Umbilical cord (tissue), 2 donors: ENCODE measurements at places on chromosomes 1 and 21. TPM values are rescaled to one million over a fixed set of nuclear protein-coding genes. Genes with fewer than 3 reads are reported as not detected.
A peak's percentile ranks its signal among the peaks of the same experiment; 100 is the strongest.

- no peak for DNase-seq
Measured at GRCh38 chr1:61013189-61013945, 69.0 kb upstream of the NFIA start.

DNA sequence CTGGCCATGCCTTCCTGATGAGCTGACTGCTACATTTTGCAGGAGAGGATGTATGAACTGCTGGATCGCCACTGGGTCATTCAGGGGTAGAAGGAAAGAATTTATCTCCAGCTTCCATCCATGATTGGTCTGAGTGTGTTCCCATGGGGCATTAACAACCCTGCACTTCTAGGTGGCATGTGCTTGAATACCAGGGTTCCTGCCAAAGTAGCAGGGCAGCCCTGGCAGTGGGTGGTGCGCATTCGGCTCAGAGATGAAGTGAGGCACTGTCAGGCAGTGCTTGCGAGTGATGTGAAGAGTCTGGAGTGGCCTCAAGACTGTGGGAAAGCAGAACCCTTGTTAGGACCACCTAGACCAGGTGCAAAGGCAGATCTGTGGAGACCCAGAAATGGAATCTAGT lies 294.9 kb downstream of the ASTN1 start:
- no peak for DNase-seq

DNA sequence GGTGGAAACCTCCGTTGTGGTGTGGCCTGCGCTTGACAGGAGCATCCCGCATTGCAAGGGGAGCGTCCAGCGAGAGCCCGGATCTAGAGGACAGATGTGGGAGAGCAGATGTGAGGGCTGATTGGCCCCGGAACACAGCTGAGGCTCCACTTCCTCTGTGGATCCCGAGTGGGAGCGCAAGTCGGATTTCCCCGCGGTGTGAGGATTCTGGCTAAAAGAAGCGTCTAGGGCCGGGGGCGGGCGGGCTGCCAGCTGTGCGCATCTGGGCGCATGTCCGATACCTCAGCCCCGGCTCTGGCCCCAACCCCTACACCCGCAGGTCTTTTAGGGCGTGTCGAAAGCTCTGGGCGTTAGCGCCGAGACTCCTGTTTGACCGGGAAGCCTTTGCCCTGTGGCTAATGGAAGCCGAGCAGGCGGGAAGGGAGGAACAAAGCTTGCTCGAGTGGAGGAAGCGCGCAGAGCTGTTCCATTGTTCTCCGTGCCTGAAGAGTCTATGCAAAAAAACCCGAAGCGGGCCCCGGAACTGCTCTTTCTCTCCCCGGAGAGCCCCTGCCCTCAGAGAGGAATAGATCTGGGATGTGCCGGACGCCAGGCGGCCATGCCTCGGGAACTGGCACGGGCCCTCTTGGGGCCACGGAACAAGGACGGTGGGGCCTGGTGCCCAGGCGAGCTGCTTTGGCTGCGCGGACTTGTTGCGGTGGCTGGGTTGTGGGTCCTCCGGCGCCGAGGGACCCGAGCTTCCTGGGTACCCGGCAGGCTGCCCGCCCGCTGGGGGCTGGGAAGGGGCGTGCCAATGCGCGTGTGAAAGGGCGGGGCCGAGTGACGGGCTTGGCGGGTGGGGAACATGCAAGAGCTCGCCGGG lies 111.1 kb downstream of the NAV1 start:
- DNase-seq = peak; percentile 88

GLIS1 gene
- 1.4 TPM for total RNA-seq

HP1BP3 gene
- 393 TPM for total RNA-seq

FMO3 gene
- 6.3 TPM for total RNA-seq

DNA sequence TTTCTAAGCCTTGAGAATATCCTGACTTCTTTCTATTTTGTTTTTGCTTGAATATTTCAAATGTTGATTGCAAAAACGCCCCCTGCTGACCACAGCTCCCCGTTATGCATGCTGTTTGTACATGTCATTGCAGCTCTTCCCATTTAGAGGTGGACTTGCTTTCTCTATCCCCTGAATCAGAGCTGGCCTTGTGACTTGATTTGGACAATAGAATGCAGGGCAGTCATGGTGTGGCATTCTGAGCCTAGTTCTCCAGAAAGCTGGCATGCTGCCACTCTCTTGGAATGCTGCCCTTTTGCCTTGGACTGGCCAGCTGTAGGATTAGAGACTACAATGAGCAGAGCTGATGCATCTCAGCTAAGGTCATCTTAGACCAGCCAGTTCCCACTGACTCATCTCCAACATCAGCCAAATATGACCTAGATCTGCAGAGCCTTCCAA lies 1561.5 kb downstream of the MRPL39 start:
- DNase-seq = peak; percentile 92

DNA sequence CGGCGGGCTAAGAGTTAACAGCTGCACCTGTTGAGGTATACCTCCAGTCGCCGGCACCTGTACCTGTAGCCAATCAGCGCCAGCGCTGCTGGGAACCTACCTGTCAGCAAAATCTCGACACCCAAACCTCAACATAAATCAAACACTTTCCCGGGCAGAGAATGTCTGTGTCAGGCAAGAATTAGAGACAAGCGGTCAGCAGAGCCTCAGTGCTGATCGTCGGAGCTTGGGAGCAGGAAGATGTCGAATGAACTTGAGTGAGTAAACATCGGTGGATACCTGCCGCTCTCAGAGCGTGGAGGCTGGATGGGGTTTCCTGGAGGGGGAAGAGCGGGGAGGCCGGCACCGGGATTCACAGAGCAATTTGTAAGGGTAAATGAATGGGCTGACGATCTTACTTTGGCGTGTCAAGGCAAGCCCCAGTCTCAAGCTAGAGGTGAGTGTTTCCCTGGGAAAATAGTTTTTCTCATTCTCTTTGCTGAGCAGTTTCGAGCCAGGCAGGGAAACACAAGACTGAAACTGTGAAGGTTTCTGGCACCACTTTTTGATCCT lies at the start of gene GRHL3:
TSS of gene GRHL3 (plus strand) at position 46 of the 552 bp plus-strand sequence. CDS start at position 241, 195 bp downstream.
- DNase-seq = peak; percentile 66

DNA sequence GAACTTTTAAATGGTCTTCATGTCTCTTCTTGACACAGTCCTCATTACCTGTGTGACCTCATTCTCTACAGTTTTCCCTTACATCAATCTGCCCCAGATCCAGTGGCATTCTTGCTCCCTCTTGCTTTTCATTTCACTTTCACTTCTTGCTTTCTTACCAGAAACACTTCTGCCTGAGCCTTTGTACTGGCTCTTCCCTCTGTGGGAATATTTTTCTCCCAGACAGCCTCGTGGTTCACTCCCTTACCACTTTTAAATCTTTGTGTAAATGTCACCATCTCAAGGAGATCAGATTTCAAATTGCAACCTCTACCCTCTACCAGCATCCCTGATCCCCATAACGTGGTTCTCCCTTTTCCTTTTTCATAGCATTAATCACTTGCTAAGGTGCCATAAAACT lies 73.2 kb downstream of the DISC1 start:
- peak; percentile 35 for DNase-seq

OR2T35 gene
- total RNA-seq = 7.2 TPM

GRCh38 chr1:98371764-98372163 lies 289.8 kb upstream of the SNX7 start:
- DNase-seq = no peak

PPT1 gene
- total RNA-seq = 29.1 TPM

DNA sequence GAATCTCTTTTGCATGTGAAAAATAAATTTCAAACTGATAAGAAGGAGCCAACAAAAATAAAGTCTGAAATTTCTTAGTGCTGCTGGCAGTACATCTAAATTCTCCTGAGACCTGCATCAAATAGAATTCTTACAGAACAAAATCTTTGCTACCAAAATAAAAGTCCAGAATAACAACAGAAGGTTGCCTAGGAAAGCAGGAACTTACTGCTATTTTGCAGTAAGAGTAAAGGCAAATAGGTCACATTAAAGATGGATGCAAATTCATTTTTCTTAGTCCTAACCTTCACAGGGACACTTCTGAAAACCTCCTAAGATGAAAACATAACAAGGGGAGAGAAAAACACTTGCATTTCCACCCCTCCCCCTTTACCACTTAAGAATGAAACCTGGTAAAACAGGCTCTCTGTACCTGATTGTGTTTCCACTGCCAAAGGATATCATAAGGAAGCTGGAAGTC lies 59.0 kb downstream of the RUSC1 start:
- peak; percentile 93 for DNase-seq
